Metanephros (tissue), 2 donors: ENCODE measurements at places on chromosomes 16 and 17. TPM values are rescaled to one million over a fixed set of nuclear protein-coding genes. Genes with fewer than 3 reads are reported as not detected.

Gene OR4D1
- not detected for total RNA-seq

Gene CIBAR2
- not detected for total RNA-seq

Gene SSTR5
- total RNA-seq: 0.82 TPM

Gene ZNF624
- 10.6 TPM for total RNA-seq

Gene FBXW10
- 0.18 TPM for total RNA-seq

Gene DNAH9
- total RNA-seq: 3.6 TPM

Gene KRTAP4-11
- total RNA-seq: not detected
